ENCODE measurements at places on chromosomes 6 and 20.

GRCh38 chr6:12586721-12587480, 129.7 kb upstream of the PHACTR1 start:
- DNase-seq: no peak

DNA sequence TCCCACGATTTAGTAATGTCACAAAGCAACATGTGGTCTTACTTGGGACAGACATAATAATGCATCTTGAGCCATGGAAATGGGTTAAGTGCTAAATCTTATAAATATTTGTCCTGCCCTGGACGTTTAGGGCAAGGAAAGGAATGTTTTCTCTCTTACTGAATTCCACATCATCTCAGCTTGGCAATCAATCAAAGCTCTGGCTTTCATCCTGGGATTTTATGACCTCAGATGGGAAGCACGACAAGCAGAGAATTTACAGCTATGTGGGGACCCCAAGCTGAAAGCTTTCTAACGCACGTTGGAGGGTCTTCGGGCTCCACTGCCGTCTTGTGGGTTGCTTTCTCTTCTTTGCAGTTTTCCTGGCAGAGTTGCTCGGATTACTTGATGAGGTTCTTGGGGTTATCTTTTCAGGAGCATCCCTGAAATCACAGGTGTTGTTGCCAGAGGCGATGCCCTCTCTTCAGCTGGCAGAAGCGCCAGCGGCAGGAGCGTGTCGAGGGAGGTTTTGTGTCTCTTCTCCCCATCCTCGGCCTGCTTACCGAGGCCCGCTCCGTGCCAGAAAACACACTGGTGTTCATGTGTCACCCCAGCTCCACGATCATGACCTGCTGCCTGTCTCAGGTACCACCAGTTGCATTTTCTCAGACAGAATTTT, 73.4 kb upstream of the FRMD1 start:
- no peak for DNase-seq

DNA sequence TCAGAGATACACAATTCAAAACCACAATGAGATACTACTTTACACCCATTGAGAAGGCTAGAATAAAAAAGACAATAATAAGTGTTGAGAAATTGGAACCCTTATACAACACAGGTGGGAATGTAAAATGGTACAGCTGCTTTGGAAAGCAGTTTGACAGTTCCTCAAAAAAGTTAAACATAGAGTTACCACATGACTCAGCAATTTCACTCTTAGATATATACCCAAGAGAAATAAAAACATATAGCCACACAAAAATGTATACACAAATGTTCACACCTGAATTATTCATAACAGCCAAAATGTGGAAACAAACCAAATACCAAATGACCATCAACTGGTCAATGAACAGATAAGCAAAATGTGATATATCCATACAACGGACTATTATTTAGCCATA, 161.1 kb upstream of the PLN start:
- no peak for DNase-seq

DNA sequence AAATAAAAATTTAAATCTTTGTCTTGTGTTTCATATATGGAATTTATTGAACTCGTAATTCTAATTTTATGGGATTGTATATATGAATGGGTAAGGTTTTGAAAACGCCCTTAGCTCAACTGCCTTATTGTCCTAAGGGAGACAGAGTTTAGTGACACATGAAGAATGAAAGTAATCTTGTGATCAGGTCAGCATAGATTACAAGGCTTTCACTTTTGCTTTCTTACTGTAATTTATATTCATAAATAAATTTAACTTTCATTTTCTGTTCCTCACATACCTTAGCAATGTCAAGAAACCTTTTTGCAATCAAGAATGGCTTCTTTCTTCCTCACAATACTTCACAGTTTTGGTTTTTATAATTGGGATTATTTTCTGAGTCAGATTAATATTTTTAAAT, 14.4 kb downstream of the KPNA5 start:
- DNase-seq: no peak

DNA sequence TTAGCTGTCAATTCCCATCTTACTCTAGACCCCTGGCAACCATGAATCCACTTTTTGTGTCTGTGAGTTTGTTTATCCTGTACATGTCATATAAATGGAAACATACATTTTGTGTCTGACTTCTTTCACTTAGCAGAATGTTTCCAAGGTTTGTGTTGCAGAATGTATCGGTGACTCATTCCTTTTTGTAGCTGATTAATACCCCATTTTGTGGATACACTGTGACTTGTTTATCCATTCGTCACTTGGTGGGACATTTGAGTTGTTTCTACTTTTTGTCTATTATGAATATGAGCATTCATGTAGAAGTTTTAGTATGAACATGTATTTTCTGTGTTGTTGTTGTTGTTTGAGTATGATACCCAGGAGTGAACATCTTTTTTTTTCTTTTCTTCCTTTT, 21.4 kb downstream of the CDYL start:
- DNase-seq: no peak

DNA sequence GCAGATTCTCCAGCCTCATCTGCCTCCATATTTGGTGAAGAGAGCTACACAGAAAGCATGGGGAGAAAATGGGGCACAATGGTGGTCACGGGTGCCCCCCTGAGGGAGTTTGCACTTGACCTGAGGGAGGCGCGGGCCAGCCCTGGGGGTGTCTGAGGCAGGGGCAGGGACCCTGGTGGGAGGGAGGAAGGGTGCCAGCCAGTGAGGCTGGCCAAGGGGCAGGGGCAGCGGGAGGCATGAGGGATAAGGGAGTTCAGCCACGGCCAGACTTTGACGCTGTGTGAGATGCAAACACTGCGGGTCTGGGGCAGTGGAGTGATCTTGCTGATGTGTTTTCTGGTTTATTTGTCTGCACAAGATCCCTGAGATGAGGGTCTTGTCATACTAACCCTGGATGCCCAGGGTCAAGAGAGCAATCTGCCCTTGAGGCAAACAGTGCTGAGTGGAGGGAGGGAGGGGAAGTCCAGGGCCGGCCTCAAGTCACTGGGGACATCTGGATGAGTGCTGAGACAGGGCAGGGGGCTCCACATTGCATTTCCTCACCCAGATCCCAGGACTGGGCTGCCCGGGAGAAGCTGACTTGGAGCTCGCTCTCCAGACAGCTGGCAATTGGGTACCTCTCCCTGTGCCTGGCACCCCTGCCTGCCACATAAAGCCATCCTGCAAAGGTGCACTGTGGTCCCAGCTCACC, 8.8 kb upstream of the PCMTD2 start:
- DNase-seq: no peak

DNA sequence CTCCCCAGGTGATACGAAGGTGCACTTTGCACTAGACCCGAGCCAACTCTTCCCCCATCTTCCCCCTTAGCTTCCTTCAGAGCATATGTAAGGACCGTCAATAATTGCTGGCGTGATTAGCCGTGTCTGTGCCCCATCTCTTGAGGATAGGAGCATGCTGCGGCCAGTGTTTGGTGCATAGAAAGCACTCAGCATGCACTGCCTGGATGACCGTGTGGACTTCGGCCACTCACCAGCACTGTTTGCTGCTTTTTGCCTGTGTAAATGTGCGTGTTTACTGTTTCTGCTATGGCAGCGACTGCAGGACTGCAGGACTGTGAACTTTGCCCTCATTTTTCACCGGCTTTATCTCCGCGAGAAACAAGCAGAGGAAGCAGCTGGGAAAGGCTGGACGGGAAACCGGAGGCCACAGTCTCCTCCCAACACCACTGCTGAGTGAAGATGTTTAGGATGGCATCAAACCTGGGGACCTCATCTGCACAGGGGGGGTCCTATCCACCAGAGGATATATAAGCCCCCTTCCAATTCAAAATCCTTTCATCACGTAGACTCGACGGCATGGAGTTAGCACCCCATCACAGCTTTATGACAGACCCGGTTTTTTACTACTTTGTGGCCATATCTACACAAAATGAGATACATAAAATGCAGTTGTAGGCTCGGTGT, 150.6 kb upstream of the AFDN start:
- DNase-seq: no peak

DNA sequence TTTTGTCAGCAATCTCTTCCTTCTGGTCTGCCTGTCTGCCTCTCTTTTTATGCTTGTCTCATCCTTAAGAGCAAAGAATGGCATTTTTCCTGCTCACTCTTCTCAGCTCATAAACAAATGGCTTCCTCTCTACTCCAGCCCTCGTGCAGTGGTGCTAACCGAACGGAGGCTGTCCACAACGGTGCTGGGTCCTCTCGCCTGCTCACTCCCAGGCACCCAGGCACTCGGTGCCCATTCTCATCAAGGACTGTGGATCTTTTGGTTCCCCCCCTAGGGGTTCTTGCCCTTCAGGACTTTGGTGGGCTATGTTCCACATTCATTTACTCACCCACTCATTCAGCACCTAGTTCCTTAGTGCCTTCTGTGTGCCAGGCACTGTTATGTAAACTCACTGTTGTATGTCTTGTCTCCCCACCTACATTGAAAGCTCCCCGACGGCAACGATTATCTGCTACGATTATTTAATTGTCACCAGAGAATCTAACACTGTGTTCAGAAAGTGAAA, 113.9 kb downstream of the FYN start:
- no peak for DNase-seq

DNA sequence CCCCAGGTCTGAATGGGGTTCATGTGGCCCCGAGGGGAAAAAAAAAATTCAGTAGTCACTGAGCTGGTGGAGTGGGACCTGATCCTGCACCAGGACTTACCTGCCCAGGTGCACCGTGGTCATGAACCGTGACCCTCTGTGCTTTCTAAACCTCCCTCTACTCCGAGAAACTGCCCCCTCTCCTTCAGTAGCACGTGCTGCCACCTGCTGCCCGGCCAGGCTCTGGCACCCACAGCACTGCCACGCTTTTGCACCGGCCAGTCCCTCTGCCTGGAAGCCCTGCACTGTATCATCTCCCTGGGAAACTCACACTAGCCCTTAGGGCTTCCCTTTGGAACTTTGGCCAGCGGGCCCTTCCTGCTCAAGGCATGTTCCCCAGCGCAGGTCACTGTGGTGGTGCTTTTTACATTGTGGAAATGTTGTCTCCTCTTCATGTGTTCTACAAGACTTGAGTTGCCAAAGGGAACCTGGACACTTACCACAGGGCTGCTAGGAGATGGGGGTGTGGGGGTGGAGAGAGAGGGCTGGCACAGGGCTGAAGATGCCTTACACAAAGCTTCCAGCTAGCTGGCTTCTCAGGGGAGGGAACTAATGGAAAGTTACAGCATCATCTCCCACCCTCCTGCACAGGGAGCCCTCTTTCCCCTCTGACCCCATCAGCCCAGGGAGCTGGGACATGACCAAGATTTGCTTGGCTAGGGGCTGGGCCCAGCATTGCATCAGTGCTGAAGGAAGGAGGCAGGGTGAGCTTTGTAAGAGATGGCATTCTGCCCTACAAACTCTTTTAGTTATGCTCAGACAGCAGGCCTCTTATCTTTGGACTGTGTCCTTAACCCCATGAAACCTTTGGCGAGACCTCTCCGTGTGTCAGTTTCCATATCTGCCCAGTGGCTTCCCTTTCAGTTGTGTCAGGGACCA, 2.5 kb upstream of the PTPRT start:
- DNase-seq: no peak

GRCh38 chr6:35038076-35038475, 103.1 kb downstream of the TCP11 start:
- no peak for DNase-seq
